Hepatocyte (in vitro differentiated cells): ENCODE measurements at places on chromosomes 7 and 10. TPM values are rescaled to one million over a fixed set of nuclear protein-coding genes. Genes with fewer than 3 reads are reported as not detected.

Gene ABCB8
- 22.6 and 24.4 TPM in 2 replicates for total RNA-seq

Gene TMEM72
- 0.13 TPM in 1 of 2 replicates, not detected in the other for total RNA-seq

Gene CYP2C8
- total RNA-seq, result 3.7 and 4.1 TPM in 2 replicates

Gene VIPR2
- 2.8 and 3.4 TPM in 2 replicates for total RNA-seq

DNA sequence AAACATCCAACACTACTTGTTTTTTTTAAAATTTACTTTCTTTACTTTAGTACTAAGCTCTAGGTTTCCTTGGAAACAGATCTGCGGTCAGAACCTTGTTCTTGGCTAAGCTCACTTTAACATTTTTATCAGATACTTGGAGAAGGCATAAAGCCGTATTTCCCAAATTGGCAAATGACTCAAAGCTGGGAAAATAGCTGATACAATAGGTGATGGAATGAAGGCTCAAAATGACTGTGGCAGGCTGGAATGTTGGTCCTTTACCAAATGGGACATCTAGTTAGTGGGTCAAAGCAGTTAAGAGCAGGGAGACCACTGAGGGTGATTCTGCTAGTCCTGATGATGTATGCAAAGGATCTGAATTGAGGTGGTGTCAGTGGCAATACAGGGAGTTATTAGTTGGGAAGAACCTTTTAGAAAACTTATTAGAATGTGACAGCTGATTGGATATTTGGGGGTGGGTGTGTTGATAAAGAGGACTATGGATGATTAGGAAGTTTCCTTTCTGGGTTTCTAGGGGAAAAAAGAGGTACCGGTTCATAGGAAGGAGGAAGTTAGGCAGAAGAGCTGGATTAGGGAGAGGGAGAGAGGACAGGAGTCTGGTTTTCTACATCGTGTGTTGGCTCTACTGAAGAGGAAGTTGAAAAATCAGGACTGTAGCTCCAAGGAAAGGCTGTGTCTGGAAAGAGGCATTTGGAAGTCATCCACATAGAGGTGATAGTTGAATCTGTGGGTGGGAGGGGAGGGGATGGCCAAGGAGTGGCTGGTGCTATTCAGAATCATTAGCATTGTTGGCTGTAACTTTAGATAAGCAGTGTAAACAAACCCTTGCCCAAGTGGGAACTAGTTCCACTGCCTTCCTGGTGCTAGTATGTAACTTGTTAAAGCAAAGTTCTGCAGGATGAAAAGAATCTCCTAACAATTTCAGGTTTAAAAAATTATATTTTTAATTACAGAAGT is 13.1 kb downstream of the PLCE1 start:
- peak overlapping the region; percentile 91 for H3K27ac ChIP-seq
- peaks cover 27% of the 10 kb centered on the region for H3K4me1 ChIP-seq
- no peak overlapping the region for H3K4me3 ChIP-seq
- H3K27me3 ChIP-seq, result no peaks in the 10 kb centered on the region
- peak; percentile 76 for DNase-seq

GRCh38 chr10:133258818-133259601 is 17.7 kb downstream of the ADAM8 start:
- H3K36me3 ChIP-seq, result no peaks in the 10 kb centered on the region
- H3K4me3 ChIP-seq, result no peak overlapping the region
- peaks cover 20% of the 10 kb centered on the region for H3K4me1 ChIP-seq
- no peaks in the 10 kb centered on the region for H3K27me3 ChIP-seq
- DNase-seq, result peak; percentile 76

DNA sequence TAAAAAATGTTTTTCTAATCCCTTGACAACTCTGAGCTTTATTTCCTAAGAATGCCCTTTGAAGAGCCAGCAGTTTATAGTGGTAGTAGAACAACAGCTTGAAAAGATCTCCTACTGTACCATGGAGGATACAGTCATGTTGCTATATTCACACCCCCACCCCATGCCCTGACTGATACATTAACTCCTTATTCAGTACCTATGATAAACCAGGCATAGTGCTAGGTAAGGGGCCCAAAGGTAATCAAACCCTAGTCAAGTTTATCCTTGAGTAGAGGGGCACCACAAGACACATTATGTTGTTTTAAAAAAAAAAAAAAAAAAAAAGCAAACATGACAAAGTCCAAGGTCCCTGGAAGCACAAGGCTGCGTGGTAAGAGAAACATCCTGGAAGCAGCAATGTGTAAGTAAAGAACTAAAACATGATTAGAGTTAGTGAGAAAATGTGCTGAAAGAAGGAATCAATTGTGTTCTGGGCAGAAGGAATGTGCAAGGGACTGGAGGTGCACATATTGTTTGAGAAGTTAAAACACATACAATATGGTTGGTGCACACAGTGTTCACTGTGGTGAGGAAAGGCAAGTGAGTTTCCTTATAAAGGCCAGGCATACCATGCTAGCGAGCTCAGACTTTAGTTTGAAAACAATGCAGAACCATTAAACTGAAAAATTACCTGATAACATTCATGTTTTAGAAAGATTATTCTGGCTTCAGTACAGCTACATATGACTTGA is 51.2 kb downstream of the PDE1C start:
- peak overlapping the region; percentile 93 for H3K27ac ChIP-seq
- H3K36me3 ChIP-seq, result no peaks in the 10 kb centered on the region
- peaks cover 12% of the 10 kb centered on the region for H3K4me1 ChIP-seq
- peak; percentile 24 for DNase-seq
- H3K27me3 ChIP-seq, result no peaks in the 10 kb centered on the region

- H3K4me3 ChIP-seq, result peak overlapping the region; percentile 76
- H3K36me3 ChIP-seq, result no peaks in the 10 kb centered on the region
- DNase-seq, result no peak
- no peaks in the 10 kb centered on the region for H3K27me3 ChIP-seq
- peaks cover 6% of the 10 kb centered on the region for H3K4me1 ChIP-seq
Measured at GRCh38 chr7:99615989-99616358, 772 bp upstream of the ZSCAN25 start.

DNA sequence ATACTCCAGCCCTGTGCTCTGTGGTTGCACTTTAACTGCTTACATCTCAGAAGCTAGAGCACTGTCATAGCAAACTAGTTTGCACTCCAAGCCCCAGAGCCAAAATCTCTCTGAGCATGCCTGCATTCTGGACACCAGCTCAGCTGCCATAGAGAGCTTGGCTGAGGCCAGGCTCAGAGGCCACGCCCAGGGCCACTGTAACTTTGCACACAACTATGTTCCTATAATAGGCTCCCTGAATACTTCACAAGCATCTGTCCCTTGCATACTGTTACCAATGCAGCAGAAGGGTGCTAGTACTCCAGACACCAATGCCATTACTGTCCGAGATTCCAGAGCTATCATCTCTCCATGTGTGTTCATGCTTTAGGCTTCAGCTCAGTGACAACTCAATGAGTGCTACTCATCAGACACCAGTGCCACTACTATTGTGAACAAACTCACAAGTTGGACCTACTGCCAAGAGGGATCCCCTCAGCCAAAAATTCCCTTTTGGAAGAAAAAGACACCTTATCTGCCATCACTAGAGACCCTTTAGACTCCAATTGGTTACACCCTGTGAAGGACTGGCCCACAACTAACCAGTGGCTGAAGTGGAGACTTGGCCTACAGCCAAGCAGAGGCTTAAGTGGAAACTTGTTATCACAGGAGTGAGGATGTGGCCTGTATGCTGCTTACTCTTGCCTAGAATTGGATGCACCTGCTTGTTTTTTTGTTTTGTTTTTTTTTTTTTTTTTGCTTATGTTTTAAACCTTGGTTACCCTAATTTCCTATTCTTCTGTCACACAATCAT is 211.6 kb upstream of the MAGI2 start:
- H3K36me3 ChIP-seq, result no peaks in the 10 kb centered on the region
- H3K4me1 ChIP-seq, result no peaks in the 10 kb centered on the region
- DNase-seq, result no peak
- H3K4me3 ChIP-seq, result no peak overlapping the region

DNA sequence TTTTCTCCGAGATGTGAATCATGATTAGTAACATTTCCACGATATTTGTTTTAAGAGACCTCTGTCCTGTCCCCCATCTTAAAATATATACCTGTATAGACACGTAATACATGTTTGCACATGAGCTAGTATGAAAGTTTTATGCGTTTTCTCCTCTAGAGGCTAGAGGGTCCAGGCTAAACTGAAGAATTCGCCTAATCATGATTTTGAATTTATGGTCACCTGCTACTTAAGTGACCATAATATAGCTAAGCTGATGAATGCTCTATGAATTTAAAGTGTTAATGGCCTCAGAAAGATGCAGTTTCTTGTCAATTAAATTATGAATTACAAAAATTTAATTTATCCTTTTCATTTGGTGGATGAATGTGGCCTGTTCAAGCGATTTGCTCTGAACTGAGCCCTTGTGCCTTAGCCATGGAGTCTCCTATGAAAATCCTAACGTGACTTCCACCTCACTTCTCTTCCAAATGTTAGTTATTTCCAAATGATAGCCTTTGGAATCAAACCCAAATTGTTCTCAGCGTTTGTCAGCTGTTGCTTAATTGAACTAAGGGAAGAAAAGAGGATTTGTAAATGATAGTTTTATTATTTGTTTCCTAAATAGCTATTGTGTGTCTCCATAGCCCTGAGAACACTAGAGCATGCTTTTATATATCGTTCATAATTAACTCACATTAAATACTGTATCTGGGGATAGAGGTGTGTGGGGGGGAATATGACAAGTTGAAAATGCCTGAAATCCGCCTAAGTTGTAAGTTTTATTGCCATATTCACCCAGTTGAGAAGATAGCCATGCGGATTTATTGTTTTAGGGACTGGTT is 2.3 kb downstream of the CELF2 start:
- H3K4me3 ChIP-seq, result no peak overlapping the region
- no peaks in the 10 kb centered on the region for H3K4me1 ChIP-seq
- H3K27ac ChIP-seq, result no peak overlapping the region
- H3K36me3 ChIP-seq, result no peaks in the 10 kb centered on the region
- H3K27me3 ChIP-seq, result peaks cover 66% of the 10 kb centered on the region

DNA sequence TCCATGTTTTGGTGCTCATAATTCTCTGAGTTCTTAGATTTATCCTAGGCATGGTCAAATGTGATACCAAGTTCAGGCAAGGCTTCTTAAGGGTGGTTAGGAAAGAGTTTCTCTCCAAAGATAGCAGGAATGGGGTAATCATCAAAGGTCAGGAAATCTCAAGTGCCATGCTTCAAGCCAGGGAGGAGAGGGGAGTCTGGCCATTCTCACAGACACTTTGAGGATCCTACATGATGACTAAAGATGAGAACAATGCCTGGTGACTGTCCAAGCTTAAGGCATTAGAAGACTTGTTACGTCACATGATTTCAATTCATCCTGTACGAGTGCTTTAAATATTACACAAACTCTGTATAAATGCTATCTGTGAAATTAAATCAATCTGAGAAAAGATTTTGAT is 59.4 kb downstream of the POM121L12 start:
- no peak for DNase-seq
- H3K27ac ChIP-seq, result no peak overlapping the region
- H3K36me3 ChIP-seq, result no peaks in the 10 kb centered on the region
- no peaks in the 10 kb centered on the region for H3K27me3 ChIP-seq
- no peak overlapping the region for H3K4me3 ChIP-seq
